ENCODE measurements at places on chromosomes 1 and 21.

DNA sequence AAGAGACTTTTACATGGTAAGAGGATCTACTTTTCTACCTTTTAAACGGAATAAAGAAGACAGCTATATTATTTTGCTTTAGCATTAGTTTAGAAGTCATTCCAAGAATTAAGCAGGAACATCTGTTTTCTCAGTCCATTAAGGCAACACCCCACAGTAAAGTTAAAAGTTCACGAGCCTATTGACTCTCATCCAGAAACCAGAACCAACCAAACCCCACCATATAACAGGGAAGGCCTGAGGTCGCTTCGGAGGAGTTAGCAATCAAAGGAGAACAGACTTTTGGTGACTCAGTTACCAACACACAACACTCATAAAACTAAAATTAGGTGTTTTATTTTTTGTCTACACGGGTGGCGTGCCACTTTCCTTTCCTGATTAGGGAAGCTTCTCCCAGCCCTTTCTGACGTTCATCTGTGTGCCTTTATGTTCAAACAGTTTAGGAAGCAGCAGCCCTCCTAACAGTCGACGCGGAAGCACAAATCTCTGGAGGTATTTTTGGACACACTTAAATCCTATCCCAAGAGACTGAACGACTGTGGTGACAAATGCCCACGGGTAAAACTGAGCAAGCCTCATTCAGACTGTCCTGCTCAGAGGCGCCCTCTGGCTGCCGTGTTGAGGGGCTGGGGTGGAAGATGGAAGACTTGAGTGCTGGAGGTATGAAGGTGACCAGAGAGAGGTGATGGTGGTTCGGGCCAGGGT lies 8.6 kb upstream of the PLA2G2C start:
- DNase-seq, result peak; percentile 48

GRCh38 chr1:228144193-228144992 lies 4.3 kb downstream of the GUK1 start:
- DNase-seq, result no peak

GRCh38 chr1:19240673-19241538 lies 10.4 kb downstream of the EMC1 start:
- peak; percentile 49 for DNase-seq

GRCh38 chr1:54163051-54163450 lies 10.3 kb upstream of the CDCP2 start:
- no peak for DNase-seq

- no peak for DNase-seq
Measured at GRCh38 chr1:84573481-84573966, 716 bp downstream of the CTBS start.

- DNase-seq, result no peak
Measured at GRCh38 chr1:230224101-230224960, 157.3 kb downstream of the GALNT2 start.

DNA sequence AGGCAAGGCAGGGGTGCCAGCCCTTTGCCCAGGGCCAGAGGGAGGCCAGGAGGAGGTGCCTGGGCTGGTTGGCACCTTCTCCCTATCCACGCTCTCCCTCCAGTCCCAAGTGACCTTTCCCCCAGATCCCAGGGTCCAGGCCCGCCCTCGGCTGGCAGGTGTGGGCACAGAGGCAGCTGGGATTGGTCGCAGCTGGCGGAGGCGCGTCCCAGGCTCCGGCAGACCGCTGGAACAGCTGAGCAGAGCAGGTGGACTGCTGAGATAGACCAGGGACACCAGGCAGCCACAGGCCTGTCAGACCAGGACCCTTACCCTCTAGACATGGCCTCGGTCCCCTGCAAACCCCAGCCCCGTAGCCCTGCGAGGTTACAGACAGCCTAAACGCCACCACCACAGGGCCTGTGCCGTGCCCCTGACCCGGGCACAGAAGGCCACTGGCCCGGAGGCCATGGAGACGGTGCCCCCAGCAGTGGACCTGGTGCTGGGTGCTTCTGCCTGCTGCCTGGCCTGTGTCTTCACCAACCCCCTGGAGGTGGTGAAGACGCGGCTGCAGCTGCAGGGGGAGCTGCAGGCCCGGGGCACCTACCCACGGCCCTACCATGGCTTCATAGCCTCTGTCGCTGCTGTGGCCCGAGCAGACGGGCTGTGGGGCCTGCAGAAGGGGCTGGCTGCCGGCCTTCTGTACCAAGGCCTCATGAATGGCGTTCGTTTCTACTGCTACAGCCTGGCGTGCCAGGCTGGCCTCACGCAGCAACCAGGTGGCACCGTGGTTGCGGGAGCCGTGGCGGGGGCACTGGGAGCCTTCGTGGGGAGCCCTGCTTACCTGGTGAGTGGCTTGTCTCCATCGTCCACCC lies at the start of gene SLC25A34:
Gene SLC25A34 (plus strand): TSS at position 221 of the 854 bp plus-strand sequence. CDS start 228 bp downstream, at position 449.
- DNase-seq, result no peak

Data from T-helper 17 cell (primary cell).